ENCODE measurements at places on chromosomes 7 and 10. TPM values are rescaled to one million over a fixed set of nuclear protein-coding genes. Genes with fewer than 3 reads are reported as not detected.

- no peak for DNase-seq
Measured at GRCh38 chr7:131723926-131724325, 167.5 kb upstream of the PODXL start.

DNA sequence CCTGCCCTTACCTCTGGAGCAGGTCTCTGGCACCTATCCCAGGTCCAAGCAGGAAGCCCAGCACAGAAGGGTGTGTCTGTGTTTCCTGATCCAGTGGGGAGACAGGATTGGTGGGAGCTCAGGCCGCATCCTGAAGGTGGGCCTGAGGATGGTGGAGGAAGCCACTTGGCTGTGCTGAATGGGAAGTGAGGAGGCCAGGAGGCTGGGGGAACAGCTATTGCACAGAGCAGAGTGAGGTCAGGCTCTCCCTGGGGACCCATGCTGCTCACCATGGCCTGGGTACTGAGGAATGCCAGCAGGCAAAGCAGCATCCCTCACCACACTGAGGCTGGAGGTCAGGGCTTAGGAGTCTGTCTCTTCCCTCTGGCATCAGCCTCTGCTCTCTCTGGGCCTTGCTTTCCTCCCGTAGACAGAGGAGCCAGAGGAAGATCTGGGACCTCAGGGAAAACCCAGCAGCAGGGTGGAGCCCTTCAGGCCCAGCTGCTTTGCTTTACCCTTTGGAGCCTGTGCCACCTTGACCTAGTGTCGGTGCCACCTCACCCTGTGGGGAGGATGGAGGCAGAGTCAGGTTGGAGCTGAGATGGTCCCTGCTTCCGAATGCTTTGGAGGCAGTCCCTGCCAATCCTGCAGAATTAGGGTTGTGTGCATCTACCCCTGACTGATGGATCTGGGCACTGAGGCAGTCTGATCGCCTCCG lies 39.0 kb downstream of the CDH23 start:
- DNase-seq = no peak

DNA sequence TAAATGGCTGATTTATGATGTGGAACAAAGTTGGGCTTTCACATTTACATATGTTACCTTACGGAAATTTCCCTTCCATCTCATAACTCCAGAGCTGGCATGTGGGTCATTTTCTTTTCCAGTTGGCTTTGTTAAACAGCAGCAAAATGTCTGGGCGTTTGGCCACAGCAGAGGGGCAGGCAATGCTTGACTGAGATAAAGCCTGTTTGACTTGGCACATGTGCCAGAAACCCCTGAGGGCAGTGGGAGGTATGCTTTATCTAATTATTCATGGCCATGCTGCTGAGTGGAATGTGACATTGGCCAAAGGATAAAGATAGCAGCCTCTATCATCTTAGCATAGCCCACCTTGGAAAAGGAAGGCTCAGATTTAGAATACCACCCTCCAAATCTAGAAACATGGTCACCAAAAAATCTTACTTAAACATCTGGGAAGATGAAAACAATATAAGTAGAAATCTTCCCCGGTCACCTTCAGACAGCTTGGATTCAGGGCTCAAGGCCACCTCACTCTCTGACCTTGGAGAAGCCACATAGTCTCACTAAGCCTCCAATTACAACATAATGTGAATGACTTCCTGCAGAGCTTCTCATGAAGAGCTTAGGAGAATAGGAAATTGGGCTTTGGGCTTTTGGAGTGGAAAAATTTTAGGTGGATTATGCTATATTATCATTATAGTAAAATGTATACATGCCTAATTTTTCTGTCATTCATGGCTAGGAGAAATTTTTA lies 101.5 kb downstream of the GRM3 start:
- no peak for DNase-seq

GRCh38 chr7:159121068-159121467 lies 23.6 kb downstream of the VIPR2 start:
- DNase-seq = no peak

DNA sequence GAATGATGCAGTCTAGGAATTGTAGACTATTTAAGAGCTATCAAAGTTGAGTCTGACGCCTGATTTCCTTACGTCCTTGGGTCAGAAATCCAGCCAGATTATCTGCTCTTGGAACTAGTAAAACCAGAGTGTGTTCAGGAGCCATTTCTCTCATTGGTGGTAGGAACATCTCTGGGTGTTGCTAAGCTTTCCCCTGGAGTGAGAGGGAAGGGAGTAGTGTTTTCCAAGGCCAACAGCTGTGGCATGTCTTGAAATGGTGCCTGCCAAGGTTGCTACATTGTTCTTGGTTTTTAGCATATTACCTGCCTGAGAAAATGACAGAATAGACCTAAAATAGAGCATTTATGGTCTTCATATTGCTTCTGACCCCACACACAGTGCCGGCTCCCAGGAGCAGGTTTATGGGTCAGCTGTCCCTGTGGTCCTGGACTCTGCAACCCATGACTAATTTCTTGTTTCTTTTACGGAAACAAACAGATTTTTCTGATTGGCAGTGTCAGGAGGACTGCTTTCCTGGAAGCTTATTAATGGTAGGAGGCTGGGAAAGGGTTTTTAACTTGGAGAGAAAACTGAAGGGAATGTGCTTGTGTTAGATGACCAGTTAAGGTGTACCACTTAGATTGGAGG lies 17.5 kb downstream of the GBF1 start:
- DNase-seq = no peak

DNA sequence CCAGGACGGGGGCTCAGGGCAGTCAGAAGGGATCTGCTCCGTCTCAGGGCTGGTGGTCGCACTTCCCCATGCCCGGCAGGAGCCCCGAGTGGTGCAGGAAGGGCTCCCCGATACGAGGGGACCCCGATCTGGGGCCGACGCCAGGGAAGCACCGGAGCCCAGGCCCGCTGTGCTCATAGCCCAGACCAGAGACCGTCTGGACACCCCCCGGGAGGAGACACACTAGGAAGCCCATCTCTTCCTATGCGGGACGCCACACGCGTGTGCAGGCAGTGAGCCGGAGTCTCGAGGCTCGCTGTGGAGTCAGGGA lies 39.7 kb upstream of the PDGFA start:
- no peak for DNase-seq

DNA sequence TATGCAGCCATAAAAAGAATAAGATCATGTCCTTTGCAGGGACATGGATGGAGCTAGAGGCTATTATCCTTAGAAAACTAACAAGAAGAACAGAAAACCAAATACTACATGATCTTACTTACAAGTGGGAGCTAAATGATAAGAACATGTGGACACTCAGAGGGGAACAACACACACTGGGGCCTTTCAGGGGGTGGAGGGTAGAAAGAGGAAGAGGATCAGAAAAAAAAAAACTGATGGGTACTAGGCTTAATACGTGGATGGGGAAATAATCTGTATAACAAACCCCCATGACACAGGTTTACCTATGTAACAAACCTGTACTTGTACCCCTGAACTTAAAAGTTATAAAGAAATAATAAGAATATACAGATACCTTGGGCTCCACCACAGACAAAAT lies 514.2 kb downstream of the ARL4A start:
- DNase-seq = no peak

Gene FGFR2
- polyA plus RNA-seq = 23.8 TPM

Gene CUBN
- polyA plus RNA-seq = 1.0 TPM

All from pancreas (tissue), 10 donors.